ENCODE measurements at places on chromosomes 2 and 18.

GRCh38 chr2:118340103-118340502 is 251.8 kb downstream of the INSIG2 start:
- no peak overlapping the region for H3K4me3 ChIP-seq
- DNase-seq: peak; percentile 79
- no peak overlapping the region for H3K27ac ChIP-seq
- H3K36me3 ChIP-seq: no peaks in the 10 kb centered on the region
- peaks cover 6% of the 10 kb centered on the region for H3K4me1 ChIP-seq
- H3K27me3 ChIP-seq: no peaks in the 10 kb centered on the region

DNA sequence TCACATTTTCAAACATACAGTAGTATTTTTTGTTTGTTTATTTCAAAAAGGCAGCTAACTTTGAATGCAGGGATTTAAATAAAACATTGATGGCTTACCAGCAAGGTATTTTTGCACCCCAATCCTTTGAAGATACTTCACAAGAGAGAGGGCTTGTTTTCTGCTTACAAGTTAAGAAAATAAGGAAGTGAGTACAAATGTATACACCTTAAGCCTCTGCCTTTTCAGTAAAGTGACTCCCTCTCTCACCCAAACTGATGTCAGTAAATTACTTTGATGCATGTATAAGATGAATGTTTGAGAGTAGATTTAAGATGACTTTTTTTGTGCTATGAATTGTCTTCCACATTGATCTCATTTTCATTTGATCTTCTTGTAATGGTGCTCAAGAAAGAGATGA is 820.0 kb downstream of the CPS1 start:
- H3K36me3 ChIP-seq: no peaks in the 10 kb centered on the region
- no peak for DNase-seq
- H3K4me1 ChIP-seq: no peaks in the 10 kb centered on the region
- H3K27ac ChIP-seq: no peak overlapping the region
- H3K27me3 ChIP-seq: no peaks in the 10 kb centered on the region

DNA sequence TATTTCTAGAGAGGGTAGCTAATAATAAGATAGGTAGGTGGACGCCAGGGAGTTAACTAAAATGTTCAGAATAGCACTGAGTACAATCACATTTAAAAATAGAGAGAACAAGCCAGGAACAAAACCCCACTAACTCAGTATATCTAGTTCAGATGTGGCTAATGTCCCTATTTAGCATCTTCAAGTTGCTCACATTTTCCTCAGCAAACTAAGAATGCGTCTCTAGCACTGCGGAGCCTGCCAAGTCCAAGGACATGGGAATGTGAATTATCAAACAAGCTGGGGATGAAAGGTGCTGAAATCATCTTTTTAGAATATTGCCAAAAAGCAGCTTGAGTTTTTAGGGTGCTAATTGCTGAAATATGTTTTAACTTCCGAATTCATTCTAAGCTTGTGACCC is 398.5 kb upstream of the FIGN start:
- no peaks in the 10 kb centered on the region for H3K4me1 ChIP-seq
- DNase-seq: no peak
- H3K36me3 ChIP-seq: no peaks in the 10 kb centered on the region
- H3K27me3 ChIP-seq: no peaks in the 10 kb centered on the region

DNA sequence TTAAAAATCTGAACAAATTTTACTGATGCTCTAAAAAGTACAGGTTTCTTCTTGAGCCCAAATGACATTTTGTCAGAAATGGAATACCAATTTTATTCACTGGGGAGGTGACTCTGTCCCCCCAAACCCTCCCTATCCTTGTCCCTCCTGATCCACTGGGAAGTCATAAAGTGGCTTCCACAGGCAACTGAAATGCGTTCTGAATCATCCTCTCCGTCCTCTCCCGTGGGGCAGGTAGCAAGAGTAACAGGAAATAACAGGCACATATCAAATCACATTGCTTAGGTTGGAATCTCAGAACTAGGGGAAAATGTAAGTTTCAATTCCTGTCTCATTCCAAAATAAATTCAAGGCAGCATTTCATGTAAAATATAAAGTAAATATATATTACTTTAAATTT is 44.5 kb downstream of the MYL12B start:
- no peak overlapping the region for H3K4me3 ChIP-seq
- H3K27ac ChIP-seq: no peak overlapping the region
- no peaks in the 10 kb centered on the region for H3K27me3 ChIP-seq
- peaks cover 2% of the 10 kb centered on the region for H3K4me1 ChIP-seq
- no peak for DNase-seq

DNA sequence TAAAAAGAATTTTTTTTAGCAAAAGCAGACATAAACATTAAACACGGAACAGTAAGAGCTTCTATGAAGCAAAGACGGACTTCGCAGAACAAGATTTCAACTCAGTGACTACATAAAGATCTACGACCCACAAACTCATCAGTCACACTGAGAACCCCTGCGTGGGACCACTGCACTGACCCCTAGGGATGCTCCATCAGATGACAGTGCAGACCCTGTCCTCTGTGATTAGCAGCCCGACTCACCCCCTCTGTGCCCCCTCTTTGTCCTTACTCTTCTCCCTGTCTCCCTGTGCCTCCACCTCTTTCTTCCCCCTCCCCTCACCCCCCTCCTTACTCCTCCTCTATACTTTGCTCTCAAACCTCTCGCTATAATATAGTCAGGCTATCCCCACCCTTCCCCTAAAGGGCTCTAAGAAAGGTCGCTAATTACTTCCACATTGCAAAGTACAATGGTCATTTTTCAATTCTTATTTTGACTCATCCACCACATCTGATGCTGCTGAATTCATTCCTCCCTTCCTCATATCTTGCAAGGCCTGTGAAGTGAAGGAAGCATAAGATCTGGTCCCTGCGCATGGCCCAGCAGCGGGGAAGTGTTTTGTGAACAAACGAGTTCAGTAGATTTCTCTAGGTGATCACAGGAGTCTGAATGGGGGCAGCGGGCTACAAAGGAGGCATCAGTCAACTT is 89.3 kb downstream of the CABYR start:
- no peaks in the 10 kb centered on the region for H3K36me3 ChIP-seq
- no peak overlapping the region for H3K27ac ChIP-seq
- H3K27me3 ChIP-seq: no peaks in the 10 kb centered on the region
- no peak overlapping the region for H3K4me3 ChIP-seq

- H3K4me1 ChIP-seq: peaks cover 4% of the 10 kb centered on the region
- no peaks in the 10 kb centered on the region for H3K36me3 ChIP-seq
- H3K27me3 ChIP-seq: no peaks in the 10 kb centered on the region
- peak overlapping the region; percentile 93 for H3K4me3 ChIP-seq
- peak; percentile 19 for DNase-seq
Observed at GRCh38 chr18:9474108-9474982, 968 bp upstream of the RALBP1 start.

- no peak overlapping the region for H3K4me3 ChIP-seq
- no peak overlapping the region for H3K27ac ChIP-seq
- no peaks in the 10 kb centered on the region for H3K36me3 ChIP-seq
- H3K27me3 ChIP-seq: no peaks in the 10 kb centered on the region
- H3K4me1 ChIP-seq: no peaks in the 10 kb centered on the region
Observed at GRCh38 chr2:232018181-232018580, 56.7 kb downstream of the DIS3L2 start.

DNA sequence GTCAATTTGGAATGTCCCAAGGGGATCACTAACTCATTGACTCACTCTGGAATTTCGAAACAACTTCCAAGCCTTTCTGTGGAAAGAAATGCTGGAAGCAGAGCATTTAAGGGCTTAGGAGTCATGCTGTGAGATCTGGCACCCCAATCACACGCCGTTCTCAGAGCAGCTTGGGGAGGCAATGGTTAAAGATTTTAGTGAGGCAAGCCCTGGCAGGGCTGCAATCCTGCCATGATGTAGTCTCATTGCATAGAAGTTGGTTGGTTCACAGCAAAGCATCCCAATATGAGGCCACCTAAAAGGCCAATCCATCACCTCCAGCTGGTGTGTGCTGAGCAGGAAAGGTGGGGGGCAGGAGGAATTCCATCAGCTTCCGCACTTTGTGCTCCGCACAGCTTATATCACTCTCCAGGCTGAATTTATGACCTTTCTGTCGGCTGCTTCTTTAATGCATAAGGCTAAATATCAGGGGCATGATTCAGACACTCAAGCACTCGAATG is 1043.9 kb upstream of the POU3F3 start:
- no peaks in the 10 kb centered on the region for H3K36me3 ChIP-seq
- no peak overlapping the region for H3K4me3 ChIP-seq
- peaks cover 4% of the 10 kb centered on the region for H3K4me1 ChIP-seq
- H3K27ac ChIP-seq: no peak overlapping the region
- H3K27me3 ChIP-seq: no peaks in the 10 kb centered on the region
- peak; percentile 64 for DNase-seq

GRCh38 chr2:181149056-181149455 is 168.7 kb downstream of the UBE2E3 start:
- H3K27me3 ChIP-seq: no peaks in the 10 kb centered on the region
- no peak overlapping the region for H3K27ac ChIP-seq

DNA sequence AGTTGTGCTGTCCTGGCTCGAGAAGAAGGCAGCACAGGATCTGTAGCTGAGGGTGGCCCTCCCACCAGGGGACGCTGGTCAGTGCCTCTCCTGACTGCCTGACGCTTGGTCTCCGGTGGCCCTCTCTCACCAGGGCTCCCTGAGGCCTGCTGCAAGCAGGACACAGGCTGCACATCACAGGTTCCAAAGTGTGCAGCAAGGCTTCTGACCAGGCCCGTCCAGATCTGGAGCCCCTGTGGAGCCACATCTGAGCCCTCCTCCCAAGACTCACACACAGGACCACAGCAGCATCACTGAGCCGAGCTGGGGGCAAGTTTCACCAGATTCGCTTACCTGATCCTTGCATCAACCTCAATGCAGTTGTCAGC is 12.1 kb downstream of the AMER3 start:
- no peaks in the 10 kb centered on the region for H3K27me3 ChIP-seq
- DNase-seq: no peak
- H3K4me1 ChIP-seq: no peaks in the 10 kb centered on the region
- no peaks in the 10 kb centered on the region for H3K36me3 ChIP-seq
- no peak overlapping the region for H3K27ac ChIP-seq

GRCh38 chr18:75036917-75037688 is 171.8 kb downstream of the PTGR3 start:
- no peaks in the 10 kb centered on the region for H3K4me1 ChIP-seq
- H3K27ac ChIP-seq: no peak overlapping the region
- H3K36me3 ChIP-seq: no peaks in the 10 kb centered on the region
- H3K4me3 ChIP-seq: no peak overlapping the region
- no peak for DNase-seq

- H3K4me3 ChIP-seq: no peak overlapping the region
- no peaks in the 10 kb centered on the region for H3K36me3 ChIP-seq
- DNase-seq: no peak
- H3K27ac ChIP-seq: no peak overlapping the region
- no peaks in the 10 kb centered on the region for H3K27me3 ChIP-seq
Observed at GRCh38 chr18:13389491-13390131, 171.1 kb downstream of the LDLRAD4 start.

- H3K36me3 ChIP-seq: no peaks in the 10 kb centered on the region
- H3K4me3 ChIP-seq: no peak overlapping the region
- no peak overlapping the region for H3K27ac ChIP-seq
- H3K27me3 ChIP-seq: no peaks in the 10 kb centered on the region
- DNase-seq: no peak
- H3K4me1 ChIP-seq: no peaks in the 10 kb centered on the region
Observed at GRCh38 chr2:202187570-202187969, 50.8 kb downstream of the SUMO1 start.

DNA sequence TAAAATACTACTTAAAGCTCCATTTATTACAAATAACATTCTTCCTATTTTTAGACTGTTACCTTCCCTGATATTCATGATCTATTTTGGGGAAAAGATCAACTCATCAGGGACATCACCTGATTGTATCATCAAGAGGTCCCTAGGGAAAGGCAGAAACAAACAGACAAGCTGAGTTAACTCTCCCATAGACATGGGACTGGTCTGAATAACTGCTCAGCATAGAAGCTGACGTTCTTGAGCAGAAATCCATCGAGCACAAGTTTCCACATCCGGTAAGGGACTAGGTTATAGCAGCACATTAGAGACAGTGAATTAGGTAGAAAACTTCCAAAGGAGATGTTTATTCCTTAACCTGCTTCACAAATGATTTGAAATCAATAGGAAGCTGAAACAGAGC is 1100.4 kb upstream of the SLC39A10 start:
- no peak overlapping the region for H3K27ac ChIP-seq
- DNase-seq: no peak
- H3K27me3 ChIP-seq: no peaks in the 10 kb centered on the region
- H3K4me1 ChIP-seq: no peaks in the 10 kb centered on the region
- no peak overlapping the region for H3K4me3 ChIP-seq

GRCh38 chr2:43848214-43848613 is 9.4 kb downstream of the ABCG8 start:
- DNase-seq: no peak
- no peak overlapping the region for H3K27ac ChIP-seq
- H3K27me3 ChIP-seq: no peaks in the 10 kb centered on the region

GRCh38 chr2:191499874-191500565 is 177.9 kb upstream of the NABP1 start:
- no peak overlapping the region for H3K4me3 ChIP-seq
- H3K27ac ChIP-seq: no peak overlapping the region
- no peaks in the 10 kb centered on the region for H3K4me1 ChIP-seq
- no peak for DNase-seq
- H3K27me3 ChIP-seq: no peaks in the 10 kb centered on the region

Data from mesendoderm (in vitro differentiated cells).